ENCODE measurements at places on chromosomes 5 and 9. TPM values are rescaled to one million over a fixed set of nuclear protein-coding genes. Genes with fewer than 3 reads are reported as not detected.
A peak's percentile ranks its signal among the peaks of the same experiment; 100 is the strongest.

GRCh38 chr9:26240020-26240419 is 561.8 kb upstream of the TUSC1 start:
- peak; percentile 11 for DNase-seq

DNA sequence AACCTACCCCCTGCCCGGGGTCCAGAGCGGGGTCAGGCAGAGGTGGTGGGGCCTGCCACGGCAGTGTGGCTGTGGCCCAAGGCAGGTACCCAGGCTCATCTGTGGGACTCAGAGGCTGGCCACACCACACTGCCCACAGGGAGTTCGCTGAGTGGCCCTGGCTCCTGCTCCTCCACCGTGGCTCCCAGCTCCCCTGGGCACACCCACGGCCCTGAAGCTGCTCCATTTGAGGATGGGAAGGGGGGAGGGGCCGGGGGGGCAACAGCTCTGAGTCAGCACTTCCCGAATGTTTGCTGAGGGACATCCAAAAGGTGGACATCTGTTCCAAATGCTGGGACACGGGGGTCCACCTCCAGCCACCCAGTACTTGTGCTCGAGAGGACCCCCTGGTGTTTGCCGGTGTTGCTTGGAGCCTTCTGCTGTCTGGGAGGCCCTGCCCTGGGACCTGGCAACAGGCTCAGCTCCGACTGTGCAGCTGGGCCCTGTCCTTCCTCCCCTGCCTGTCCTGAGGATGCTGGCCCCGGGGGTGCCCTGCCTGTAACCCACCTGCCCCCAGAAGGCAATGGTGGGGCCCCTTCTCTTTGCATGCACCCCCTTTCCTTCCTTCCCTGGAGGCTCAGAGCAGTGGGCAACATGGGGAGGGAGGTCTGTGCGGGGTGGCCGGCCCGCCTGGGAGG is 2.5 kb upstream of the NRARP start:
- DNase-seq = no peak

GRCh38 chr9:107137495-107138202 is 145.4 kb upstream of the RAD23B start:
- no peak for DNase-seq

DNA sequence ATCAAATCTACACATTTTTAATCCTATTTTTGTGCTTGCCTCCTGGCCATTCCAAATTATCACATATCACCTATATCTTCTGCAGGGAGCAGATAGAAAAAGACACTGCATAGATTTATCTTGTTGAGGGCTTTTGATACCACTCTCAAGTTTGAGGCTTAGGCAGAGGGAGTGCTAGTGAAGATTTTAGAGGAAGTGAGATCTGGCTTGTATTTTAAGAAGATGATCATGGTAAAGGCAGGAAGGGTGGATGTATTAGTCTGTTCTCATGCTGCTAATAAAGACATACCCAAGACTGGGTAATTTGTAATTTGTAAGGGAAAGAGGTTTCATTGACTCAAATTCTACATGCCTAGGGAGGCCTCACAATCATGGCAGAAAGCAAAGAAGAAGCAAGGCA is 220.9 kb upstream of the TUT7 start:
- no peak for DNase-seq

DNA sequence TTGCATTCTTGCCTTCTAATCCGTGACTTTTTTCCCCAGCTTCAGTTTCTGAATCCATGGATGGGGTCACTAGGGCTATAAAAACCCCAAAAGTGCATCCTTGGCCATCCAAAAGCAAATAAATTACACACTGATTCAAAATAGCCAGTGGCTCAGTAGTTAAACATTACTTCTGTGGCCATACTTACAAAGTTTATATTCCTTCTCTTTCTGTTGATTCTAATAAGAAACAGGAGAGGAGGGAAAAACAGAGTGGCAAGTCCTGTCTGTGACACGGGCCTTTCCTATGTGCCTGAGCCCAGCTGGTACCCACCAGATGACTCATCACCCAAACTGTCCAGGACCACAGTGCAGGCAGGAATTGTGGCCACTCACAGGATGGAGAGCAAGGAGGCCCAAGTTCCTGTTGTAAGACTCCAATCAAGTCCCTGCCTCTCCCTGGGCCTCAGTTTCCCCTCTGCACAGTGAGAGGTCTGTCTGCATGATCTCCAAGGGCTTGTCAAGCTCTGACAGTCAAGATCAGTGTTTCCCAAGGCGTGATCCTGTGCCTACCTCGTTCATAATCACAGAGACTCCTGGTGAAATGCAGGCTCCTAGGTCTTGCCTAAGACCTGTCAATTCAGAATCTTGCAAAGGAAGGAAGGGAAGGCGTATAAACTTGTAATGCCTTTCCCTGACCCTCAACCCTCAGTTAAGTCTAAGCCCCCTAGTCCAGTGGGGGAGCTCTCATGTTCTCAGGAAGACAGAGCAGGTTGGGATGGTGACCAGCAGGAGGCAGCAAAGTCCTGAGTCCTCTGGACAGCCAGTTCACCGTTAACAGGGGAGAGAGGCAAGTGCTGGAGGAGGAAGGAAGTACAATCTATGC is 29.5 kb downstream of the TNIP1 start:
- DNase-seq = peak; percentile 68

Gene TRIM7
- polyA plus RNA-seq = 0.22 TPM
